Endodermal cell (in vitro differentiated cells): ENCODE measurements at places on chromosomes 7 and 10. TPM values are rescaled to one million over a fixed set of nuclear protein-coding genes. Genes with fewer than 3 reads are reported as not detected.

DNA sequence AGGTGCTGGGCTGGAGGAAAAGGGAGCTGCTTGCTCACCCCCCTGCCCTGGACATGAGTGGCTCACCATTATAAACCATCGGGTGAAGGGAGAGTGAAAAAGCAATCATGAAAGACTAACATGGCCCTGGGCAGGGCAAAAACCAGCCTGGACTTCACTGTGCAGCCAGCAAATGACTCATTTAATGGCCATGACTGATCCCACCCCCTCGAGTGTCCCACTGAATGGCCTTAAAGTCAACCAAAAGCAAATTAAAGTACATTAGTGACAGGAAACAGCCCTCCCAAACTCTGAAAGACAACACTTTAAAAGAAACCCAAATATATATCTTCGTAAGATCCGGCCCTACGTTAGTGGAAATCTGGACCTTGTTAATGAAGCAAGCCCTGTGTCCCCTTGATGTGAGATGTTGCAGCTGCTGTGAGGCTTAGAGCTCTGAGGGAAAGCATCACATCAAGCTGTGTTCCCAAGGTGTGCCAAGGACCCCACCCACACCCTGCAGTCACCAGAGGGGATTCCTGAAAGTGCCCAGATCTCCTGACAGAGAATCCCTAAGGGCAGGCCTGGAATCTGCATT lies 31.2 kb downstream of the ADCYAP1R1 start:
- H3K4me3 ChIP-seq = no peak overlapping the region
- no peaks in the 10 kb centered on the region for H3K36me3 ChIP-seq
- peaks cover 9% of the 10 kb centered on the region for H3K4me1 ChIP-seq
- H3K27ac ChIP-seq = no peak overlapping the region
- H3K27me3 ChIP-seq = no peaks in the 10 kb centered on the region
- no peak for DNase-seq

GRCh38 chr7:69738396-69738951 lies 140.2 kb downstream of the AUTS2 start:
- peaks cover 38% of the 10 kb centered on the region for H3K4me1 ChIP-seq
- DNase-seq = no peak
- H3K36me3 ChIP-seq = no peaks in the 10 kb centered on the region

DNA sequence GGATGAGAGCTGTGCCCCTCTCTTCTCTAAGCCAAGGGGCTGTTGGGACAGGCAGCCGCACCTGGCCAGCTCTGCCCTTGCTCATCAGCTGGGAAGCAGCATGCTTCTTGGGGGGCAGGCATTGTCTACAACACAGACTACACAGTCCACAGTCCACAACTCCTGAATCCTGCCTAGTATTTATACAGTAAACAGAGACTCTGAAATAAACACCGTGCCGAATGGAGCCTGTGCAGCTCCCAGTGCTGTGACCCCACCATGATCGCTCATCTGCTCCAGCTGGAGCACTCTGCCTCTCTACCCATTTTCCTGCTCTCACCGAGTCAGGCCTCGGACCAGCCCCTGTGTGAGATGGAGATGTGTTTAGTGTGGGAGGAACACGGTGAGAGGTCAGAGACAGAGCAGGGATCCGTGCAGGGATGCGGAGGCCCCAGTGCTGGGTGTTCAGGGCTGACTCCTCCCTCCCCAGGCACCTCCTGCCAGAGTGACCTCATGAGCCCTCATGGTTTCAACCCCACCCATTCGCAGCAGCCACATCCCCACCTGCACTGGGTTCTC lies 608.0 kb downstream of the DNAJB6 start:
- H3K27me3 ChIP-seq = no peaks in the 10 kb centered on the region
- DNase-seq = peak; percentile 11
- no peak overlapping the region for H3K4me3 ChIP-seq
- H3K36me3 ChIP-seq = no peaks in the 10 kb centered on the region

DNA sequence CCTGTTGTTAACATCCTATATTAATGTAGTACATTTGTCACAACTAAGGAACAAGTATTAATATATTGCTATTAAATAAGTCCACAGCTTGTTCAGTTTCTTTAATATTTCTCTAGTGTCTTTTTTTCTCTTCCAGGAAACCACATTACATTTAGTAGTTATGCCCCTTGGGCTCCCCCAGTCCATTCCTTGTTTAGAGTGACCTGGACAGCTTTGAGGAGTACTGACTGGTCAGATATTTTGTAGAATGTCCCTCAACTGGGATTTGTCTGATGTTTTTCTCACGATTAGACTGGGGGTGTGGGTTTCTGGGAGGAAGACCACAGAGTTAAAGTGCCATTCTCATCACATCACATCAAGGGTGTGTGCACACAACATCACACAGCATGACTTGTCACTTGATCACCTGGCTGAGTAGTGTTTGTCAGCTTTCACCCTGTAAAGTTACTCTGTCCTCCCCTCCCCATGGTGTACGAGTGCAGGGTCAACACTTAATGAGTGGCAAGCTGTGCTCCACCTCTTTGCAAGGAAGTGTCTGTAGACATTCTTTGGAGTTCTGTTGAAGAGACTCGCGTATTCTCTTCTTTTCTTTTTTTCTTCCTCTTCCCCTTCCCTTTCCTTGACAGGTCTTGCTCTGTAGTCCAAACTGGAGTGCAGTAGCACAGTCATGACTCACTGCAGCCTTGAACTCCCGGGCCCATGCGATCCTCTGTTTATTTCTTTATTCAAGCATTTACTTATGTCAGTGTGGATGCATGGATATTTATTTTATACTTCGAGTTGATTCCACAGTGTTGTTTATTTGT lies 10.2 kb downstream of the LMTK2 start:
- H3K4me3 ChIP-seq = no peak overlapping the region
- no peaks in the 10 kb centered on the region for H3K36me3 ChIP-seq
- H3K4me1 ChIP-seq = no peaks in the 10 kb centered on the region
- H3K27ac ChIP-seq = no peak overlapping the region

GRCh38 chr10:122499012-122499411 lies 37.7 kb downstream of the HTRA1 start:
- no peak overlapping the region for H3K4me3 ChIP-seq
- H3K27me3 ChIP-seq = peaks cover 12% of the 10 kb centered on the region
- no peaks in the 10 kb centered on the region for H3K36me3 ChIP-seq
- no peak overlapping the region for H3K27ac ChIP-seq

- no peak overlapping the region for H3K27ac ChIP-seq
- no peaks in the 10 kb centered on the region for H3K36me3 ChIP-seq
- no peaks in the 10 kb centered on the region for H3K27me3 ChIP-seq
- DNase-seq = no peak
Measured at GRCh38 chr7:155277385-155277994, 20.2 kb upstream of the INSIG1 start.

GRCh38 chr10:117163954-117164548 lies 26.0 kb upstream of the VAX1 start:
- H3K27ac ChIP-seq = no peak overlapping the region
- H3K27me3 ChIP-seq = peaks cover 91% of the 10 kb centered on the region
- no peaks in the 10 kb centered on the region for H3K36me3 ChIP-seq
- DNase-seq = no peak

GRCh38 chr7:68868978-68869377 lies 729.3 kb upstream of the AUTS2 start:
- H3K4me1 ChIP-seq = no peaks in the 10 kb centered on the region
- H3K27ac ChIP-seq = no peak overlapping the region
- H3K4me3 ChIP-seq = peak overlapping the region; percentile 64
- H3K36me3 ChIP-seq = no peaks in the 10 kb centered on the region
- DNase-seq = no peak

DNA sequence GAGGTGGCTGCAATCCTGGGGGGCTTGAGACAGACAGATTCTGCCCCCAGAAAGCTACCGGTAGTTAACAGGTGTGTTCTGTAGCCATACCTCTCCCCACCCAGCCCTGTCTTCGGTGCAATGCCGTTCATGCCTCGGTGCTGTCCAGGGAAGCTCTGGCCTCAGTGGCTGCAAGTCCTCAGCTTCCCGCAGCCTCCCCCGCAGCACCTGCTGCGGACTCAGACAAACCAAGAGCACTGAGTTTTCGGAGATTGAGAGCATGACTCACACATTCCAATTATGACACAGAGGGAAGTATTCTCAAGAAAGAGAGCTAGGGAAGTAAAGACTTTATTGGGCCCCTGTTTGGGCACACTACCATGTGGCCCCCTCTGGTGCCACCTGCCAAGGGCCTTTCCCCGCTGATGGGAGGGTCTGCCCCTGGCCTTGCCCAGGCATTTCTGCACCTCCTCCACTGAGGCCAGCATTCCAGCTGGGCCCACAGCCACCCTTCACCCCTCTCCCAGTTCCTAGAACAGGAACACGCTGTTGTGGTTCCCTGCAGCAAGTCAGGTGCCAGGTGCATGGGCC lies 30.2 kb upstream of the EZH2 start:
- H3K4me1 ChIP-seq = no peaks in the 10 kb centered on the region
- H3K27ac ChIP-seq = no peak overlapping the region
- H3K27me3 ChIP-seq = no peaks in the 10 kb centered on the region
- no peaks in the 10 kb centered on the region for H3K36me3 ChIP-seq
- no peak overlapping the region for H3K4me3 ChIP-seq
- no peak for DNase-seq

- no peak for DNase-seq
- H3K4me3 ChIP-seq = no peak overlapping the region
- H3K36me3 ChIP-seq = no peaks in the 10 kb centered on the region
- no peaks in the 10 kb centered on the region for H3K4me1 ChIP-seq
Measured at GRCh38 chr7:94178230-94178629, 174.1 kb upstream of the BET1 start.

GRCh38 chr7:80370587-80370986 lies 141.3 kb downstream of the GNAT3 start:
- H3K4me3 ChIP-seq = no peak overlapping the region
- no peak overlapping the region for H3K27ac ChIP-seq
- H3K27me3 ChIP-seq = no peaks in the 10 kb centered on the region
- no peaks in the 10 kb centered on the region for H3K36me3 ChIP-seq
- no peak for DNase-seq

DNA sequence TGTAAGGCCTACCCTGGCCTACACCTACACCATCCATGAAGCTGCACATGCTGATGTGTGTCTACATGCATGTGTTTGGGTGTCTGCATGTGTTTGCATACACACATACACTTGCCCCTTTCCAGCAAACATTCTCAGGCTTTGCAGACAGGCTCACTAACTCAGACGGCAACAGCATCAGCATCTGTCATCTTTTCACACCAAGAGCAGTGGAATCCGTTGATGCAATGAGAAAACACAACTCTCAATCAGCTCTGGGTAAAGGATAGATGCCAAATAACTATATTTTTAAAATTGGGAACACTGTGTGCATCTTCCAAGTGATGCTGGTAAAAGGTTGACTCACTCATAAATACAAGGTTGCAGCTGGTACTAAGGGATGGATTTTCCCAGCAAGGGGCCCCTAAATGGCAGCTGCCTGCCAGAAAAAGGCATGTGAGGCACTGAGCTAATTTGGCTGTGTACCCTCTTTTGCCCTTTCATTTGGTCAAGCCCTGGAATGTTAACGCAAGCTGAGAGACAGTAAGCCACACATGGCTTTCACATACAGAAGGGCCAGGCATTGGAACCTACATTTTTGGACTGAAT lies 296.3 kb upstream of the NPSR1 start:
- H3K27ac ChIP-seq = no peak overlapping the region
- H3K4me1 ChIP-seq = peaks cover 4% of the 10 kb centered on the region
- H3K27me3 ChIP-seq = no peaks in the 10 kb centered on the region
- no peak overlapping the region for H3K4me3 ChIP-seq
- H3K36me3 ChIP-seq = no peaks in the 10 kb centered on the region

DNA sequence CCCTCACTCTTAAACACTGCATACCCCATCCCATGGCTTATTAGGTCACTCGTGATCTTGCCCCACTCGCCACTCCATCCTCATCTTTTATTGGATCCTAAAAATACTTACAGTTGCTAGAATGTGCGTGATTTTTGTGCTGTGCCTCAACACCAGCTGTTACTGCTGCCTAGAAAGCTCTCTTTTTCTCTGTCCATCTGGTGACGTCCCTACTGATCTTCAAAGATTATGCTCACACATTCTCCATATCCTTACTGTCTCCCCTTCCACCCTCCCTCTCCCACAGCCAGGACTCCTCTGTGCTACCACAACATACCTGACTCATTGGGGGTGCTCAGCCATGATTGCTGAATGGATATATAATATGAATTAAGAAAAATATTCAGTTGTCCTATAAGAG lies 42.0 kb downstream of the CDK6 start:
- H3K4me1 ChIP-seq = no peaks in the 10 kb centered on the region
- H3K27ac ChIP-seq = no peak overlapping the region
- peaks cover 4% of the 10 kb centered on the region for H3K36me3 ChIP-seq
- DNase-seq = no peak
- no peaks in the 10 kb centered on the region for H3K27me3 ChIP-seq

GRCh38 chr7:12066004-12066403 lies 145.1 kb upstream of the TMEM106B start:
- H3K27ac ChIP-seq = no peak overlapping the region
- no peaks in the 10 kb centered on the region for H3K4me1 ChIP-seq
- H3K4me3 ChIP-seq = no peak overlapping the region
- no peaks in the 10 kb centered on the region for H3K27me3 ChIP-seq

DNA sequence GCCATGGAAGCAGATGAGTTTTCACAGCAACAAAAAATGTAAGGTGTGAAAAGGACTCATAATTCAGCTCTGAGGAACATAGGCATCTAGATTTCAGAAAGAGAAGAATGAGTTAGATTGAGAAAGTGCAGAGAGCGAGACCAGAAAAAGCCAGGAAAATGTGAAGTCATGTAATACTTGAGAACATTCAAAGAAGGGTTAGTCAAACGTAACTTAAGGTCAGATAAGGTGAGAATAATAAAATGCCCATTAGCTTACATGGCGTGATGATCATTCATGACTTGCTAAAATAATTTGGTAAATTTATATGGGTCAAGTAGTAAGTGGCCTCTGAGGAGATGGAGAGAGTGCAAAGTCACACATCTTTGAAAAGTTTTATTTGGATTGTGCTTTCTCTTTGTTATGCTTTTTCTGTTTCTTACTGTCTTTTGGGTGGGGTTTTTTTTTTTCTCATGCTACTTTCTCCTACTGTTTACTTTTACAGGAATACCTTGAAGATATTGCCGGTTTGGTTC lies 271.8 kb upstream of the NRG3 start:
- no peaks in the 10 kb centered on the region for H3K27me3 ChIP-seq
- H3K27ac ChIP-seq = no peak overlapping the region
- H3K4me1 ChIP-seq = no peaks in the 10 kb centered on the region
- no peaks in the 10 kb centered on the region for H3K36me3 ChIP-seq
- H3K4me3 ChIP-seq = no peak overlapping the region
- no peak for DNase-seq

The CASP7 gene
- total RNA-seq = 14.3 and 14.4 TPM in 2 replicates

The SAMD9L gene
- total RNA-seq = not detected in 2 replicates

The PDK4 gene
- total RNA-seq = 0.40 to 0.55 TPM (median 0.42 TPM) in 3 replicates

The MYO3A gene
- 30.8 and 37.6 TPM in 2 replicates for total RNA-seq

The NPTX2 gene
- 0.97 and 1.3 TPM in 2 replicates for total RNA-seq

The ZNF736 gene
- total RNA-seq = not detected in 2 replicates

The CFAP70 gene
- 0.58 to 0.82 TPM (median 0.61 TPM) in 3 replicates for total RNA-seq
